Activated T-helper 2 cell treated with anti-CD3 and anti-CD28 coated beads, Interferon-gamma antibody, Interleukin-2, Interleukin-4, amounts not matched to agents 10 μg/mL and 5 μg/mL and 100 μg/mL, durations not matched to agents 14 hours and 24 hours and 36 hours (primary cell): ENCODE measurements at places on chromosomes 16 and 17. TPM values are rescaled to one million over a fixed set of nuclear protein-coding genes. Genes with fewer than 3 reads are reported as not detected.

The PNMT gene
- not detected in 2 replicates for total RNA-seq

The ACSM2A gene
- 3.8 and 4.6 TPM in 2 replicates for total RNA-seq

DNA sequence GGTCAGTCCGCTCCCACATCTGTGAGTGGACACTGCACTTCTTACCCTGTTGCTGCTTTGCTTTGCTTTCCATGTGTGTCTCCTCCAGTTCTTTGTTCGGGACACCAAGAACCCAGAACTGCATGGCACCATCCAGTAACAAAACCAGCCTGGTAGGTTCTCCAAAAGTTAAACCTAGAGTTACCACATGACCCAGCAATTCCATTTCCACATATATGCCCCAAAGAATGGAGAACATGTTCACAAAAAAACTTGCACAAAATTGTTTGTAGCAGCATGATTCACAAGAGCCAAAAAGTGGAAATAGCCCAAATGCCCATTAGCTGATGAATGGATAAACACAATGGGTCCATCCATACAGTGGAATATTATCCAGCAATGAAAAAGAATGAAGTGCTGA lies 10.3 kb upstream of the CCL22 start:
- DNase-seq = no peak

- DNase-seq = no peak
Observed at GRCh38 chr17:81121841-81122733, 43.2 kb upstream of the PVALEF start.

DNA sequence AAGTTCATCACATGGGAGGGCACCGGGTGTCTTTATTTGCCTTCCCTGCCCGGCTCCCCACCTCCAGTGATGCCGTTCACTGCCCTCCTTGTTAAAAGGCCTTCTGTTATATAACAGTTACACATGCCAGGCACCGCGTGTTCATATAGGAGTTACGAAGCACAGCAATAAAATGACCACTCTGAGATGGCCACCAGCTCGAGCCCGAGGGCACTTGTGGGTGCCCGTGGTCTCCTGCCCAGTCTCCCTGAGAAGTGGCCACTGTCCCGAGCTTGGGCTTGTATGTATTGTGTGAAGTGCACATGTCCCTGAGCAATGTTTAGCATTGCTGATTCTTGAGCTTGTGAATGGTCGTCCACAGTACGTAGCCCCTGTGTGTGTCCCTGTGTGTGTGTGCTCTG lies 355.6 kb downstream of the SEC14L1 start:
- DNase-seq = no peak

- no peak for DNase-seq
Observed at GRCh38 chr17:9192010-9192409, 170.7 kb downstream of the NTN1 start.
